HS-5 (cell line): ENCODE measurements at places on chromosomes 16 and 17.
A peak's percentile ranks its signal among the peaks of the same experiment; 100 is the strongest.

GRCh38 chr16:28136751-28137434 lies 73.4 kb upstream of the GSG1L start:
- no peak for DNase-seq

- DNase-seq, result no peak
Observed at GRCh38 chr16:7246578-7246977, 86.1 kb upstream of the RBFOX1 start.

DNA sequence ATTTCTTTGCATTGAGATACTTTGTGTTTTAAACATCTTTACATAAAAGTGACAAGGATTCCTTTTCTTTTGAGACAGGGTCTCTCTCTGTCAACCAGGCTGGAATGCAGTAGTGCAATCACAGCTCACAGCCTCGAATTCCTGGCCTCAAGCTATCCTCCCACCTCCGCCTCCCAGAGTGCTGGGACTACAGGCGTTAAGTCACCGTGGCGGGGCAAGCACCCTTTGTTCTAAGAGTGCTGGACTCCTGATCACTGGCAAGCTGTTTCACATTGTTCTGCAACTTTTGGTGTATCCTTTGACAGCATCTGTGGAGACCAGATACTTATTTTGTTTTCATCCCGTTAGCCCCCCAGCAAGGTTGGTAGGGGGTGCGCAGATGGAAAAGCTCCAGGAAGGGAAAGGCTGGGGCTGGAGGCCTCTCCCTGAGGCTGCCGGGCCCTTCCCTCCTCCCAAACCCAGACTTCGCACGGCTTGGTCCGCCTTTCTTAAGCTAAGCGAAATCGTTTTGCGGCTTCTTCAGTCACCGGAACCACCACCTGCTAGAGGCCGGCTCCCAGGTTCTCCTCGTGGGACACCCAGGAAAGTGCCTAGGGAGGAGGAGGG lies 1.1 kb downstream of the ST6GALNAC2 start:
- DNase-seq, result no peak

GRCh38 chr17:61335105-61335844 lies 64.4 kb upstream of the TBX2 start:
- DNase-seq, result no peak

DNA sequence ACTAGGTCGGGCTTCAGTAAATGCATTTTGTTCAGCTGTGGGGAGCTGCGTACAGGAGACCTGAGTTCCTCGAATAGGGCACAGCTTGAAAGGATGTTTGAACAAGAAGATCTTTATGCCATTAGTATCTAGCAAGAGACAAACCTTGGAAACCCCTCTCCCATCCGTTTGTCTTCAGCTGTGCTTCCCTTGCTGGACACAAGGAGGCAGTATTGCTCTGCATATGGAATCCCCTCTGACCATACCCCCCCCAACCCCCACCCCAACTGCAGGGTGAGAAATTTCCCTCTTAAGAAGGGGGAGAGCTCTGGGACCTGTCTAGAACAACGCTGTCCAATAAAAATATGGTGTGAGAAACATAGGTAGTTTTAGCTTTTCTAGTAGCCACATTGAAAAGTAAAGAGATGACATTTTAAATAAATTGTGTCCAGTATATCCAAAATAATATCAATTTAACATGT lies 1.6 kb downstream of the MRM1 start:
- no peak for DNase-seq

- DNase-seq, result peak; percentile 48
Observed at GRCh38 chr17:49343273-49343672, 18.8 kb downstream of the ZNF652 start.

DNA sequence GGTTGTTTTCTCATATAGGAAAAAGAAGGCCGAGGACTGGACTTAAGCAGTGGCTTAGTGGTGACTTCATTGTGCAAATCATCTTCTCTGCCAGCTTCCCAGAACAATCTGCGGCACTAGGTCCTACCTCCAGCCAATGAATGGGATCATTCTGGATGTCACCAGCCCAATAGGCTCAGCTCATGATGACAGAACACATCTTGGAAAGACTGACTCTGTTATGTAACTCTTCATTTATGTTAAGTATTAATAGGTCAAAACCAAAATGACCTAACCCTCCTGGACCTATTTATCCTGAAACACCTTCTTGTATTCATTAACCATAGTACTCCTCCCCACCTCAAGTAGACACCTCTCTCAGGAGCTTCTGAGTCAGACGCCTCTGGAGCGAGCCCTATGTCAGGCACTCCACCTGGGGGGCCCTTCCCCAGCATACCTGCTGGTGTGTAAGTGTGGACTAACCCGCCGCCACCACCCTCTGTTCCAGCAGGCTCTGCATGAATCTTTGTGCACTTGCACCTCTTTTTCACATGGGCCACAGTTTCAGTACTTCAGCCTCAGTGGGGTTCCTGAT lies 7.2 kb downstream of the ARL2BP start:
- DNase-seq, result no peak

- DNase-seq, result no peak
Observed at GRCh38 chr17:48062273-48062672, 14.1 kb downstream of the NFE2L1 start.

DNA sequence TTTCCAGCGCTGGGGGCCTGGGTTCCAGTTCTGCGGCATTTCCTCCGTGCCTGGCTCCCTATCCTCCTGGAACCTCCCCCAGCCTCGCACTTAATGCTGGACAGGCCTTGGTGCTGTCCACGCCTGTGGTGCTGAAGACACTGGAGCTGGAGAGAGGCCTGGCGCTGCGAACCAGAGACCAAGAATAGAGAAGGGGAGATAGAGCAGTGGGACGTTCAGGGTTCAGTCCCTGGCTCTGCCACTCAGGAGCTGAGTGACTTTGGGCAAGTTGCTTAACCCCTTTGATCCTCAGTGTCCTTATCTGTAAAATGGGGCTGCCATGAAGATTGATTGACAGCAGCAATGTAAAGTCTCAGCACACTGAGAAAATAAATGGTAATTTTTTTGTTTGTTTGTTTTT lies 11.9 kb downstream of the SBK1 start:
- DNase-seq, result no peak

GRCh38 chr16:61289141-61289540 lies 747.1 kb downstream of the CDH8 start:
- no peak for DNase-seq

DNA sequence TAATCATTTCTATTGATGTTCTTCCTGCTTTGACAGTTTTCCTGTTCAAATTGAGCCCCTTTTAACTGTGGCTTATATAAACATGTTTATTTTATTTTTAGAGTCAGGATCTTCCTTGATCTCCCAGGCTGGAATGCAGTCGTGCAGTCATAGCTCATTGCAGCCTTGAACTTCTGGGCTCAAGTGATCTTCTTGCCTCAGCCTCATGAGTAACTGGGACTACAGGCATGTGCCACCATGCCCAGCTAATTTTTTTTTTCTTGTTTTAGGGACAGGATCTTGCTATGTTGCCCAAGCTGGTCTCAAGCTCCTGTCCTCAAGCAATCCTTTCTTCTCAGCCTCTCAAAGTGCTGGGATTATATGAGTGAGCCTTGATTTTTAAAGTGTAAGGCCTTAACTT lies 14.7 kb downstream of the PHKB start:
- DNase-seq, result no peak

DNA sequence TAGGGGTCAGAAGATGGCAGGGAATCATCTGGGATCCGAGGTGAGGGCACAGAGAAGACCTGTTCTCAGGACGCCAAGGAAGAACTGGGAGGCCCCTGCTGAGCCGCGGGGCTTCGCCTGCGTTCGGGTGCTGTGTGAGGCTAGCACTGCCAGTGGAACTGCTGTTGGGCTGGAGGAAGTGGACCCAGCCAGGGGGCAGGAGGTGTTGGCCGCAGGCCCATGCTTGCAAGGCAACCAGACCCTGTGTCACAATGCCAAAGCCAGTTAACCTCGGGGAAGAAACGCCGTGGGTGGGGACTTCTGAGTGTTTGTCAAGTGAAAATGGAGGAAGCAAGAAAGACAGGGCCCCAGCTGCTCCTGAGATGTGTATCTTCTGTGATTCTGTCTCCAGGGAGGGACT lies 185.5 kb downstream of the LGALS9B start:
- no peak for DNase-seq

- DNase-seq, result no peak
Observed at GRCh38 chr17:73337330-73337710, 25.5 kb upstream of the CDC42EP4 start.

DNA sequence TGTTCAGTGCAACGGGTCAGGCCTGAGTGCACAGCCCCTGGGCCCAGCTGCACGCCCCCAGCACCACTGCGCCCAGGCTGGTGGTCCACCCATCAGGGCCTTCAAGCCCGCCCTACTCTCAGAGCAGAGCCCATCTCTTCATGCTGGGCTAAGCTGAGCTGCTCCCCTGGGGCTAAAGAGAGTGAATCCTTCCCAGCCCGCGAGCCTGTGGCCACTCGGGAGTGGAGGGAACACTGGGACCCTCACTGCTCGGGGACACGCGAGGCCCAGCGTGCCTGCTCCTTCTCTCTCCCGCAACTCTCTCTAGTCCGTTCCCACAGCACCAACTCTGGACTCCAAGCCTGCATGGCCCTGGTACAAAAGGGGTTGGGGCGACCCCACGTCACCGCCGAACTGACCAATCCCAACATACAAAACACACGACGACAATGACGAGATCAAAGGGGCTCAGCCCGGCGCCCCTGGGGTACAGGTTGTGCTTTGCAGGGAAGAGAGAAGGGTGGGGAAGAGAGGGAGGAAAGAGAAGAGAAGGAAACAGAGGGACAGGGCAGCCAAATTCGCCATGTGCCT lies 4.1 kb upstream of the SIRT7 start:
- DNase-seq, result no peak

- no peak for DNase-seq
Observed at GRCh38 chr17:3972931-3973330, 8.7 kb upstream of the ATP2A3 start.

DNA sequence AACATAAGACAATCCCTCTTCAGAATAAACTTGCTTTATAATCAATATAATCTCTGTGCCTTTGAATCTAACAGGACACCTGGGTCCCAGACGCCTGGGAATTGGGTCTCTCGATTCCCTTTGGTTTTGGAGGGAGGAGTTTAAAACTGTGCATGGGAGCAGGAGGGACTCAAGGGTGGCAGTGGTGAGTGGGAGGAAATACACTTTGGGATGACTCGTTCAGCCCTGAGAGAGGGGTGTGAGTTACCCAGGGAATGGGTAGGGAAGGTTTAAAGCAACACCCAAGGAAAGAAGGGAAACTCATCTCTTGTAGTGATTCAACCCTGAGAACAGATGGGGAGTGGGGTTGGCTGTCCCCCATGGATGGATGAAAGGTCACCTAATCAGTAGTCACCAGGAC lies 1.6 kb downstream of the RANGRF start:
- no peak for DNase-seq

DNA sequence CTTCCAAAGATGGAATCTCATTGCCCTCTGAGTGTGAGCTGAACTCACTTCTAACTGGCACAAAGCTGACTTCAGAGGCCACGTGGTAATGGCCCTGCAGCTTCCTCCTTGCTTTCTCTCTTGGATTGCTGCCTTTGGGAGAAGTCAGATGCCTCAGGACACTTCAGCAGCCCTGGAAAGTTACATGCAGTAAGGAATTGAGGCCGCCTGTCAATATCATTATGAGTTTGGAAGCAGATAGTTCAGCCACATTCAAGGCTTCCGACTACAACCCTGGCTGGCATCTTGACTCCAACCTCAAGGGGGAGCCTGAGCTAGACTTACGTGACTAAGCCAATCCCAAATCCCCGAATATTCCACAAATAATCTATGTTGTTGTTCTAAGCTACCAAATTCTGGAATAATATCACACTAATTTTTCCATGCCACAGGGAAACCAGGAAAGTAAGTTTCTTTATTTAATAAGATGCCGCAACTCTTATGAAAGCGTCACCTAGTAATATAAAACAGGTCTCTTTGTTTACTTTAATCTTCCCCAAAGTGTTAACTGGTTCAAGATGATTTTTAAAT lies 13.6 kb downstream of the CEP20 start:
- DNase-seq, result peak; percentile 33

GRCh38 chr17:80942423-80943345 lies 49.0 kb upstream of the CHMP6 start:
- DNase-seq, result no peak

DNA sequence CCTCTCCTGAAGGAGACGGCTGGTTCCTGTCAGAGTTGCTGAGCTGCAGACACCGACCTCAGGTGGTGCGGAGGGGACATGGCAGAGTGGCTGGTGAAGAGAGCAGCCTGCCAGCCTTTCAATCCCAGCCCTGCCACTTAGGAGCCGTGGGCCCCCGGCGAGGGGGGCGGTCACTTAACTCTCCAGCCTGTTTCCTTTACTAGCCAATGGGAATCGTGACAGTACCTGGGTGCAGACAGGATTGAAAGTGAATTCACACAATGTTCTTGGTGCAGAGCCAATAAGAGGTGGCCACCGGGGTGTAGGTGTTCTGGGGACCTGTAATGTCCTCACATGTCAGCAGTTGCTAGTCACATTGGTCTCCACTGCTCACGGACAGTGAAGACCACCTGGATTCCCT lies 13.5 kb downstream of the ACE start:
- no peak for DNase-seq

- DNase-seq, result no peak
Observed at GRCh38 chr17:77814091-77814772, 144.3 kb upstream of the TNRC6C start.

DNA sequence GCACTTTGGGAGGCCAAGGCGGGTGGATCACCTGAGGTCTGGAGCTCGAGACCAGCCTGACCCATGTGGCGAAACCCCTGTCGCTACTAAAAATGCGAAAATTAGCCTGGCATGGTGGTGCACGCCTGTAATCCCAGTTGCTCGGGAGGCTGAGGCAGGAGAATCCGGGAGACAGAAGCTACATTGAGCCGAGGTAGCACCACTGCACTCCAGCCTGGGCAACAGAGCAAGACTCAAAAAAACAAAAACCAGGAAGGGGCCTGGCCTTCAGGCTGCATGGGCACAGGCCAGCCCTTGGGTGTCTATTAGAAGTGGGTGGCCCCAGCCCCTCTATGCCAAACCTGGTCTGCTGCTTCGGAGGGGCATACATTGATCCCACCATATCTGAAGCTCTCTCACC lies 56.0 kb downstream of the PSMD12 start:
- DNase-seq, result no peak

- no peak for DNase-seq
Observed at GRCh38 chr17:74875155-74875976, 2.6 kb upstream of the FDXR start.

DNA sequence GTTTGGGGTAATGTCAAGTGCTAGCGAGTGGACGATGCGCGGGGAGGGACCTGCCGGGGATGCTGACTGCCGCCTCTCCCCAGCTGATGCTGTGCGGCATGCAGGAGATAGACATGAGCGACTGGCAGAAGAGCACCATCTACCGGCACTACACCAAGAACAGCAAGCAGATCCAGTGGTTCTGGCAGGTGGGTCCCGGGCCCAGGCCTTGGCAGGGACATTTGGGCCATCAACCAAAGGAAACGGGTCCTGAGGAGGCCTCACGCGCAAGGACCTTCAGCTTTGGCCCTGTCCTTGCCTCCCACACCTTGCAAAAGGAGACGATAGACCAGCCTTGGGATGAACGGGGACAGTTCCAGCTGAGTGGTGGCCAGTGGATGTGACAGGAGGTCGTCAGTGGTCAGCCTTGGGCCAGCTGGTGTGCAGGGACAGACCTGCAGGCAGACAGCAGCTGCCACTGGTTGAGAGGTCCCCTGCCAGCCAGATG lies 13.6 kb upstream of the CLEC18A start:
- DNase-seq, result no peak
